Activated CD4-positive, alpha-beta T cell treated with anti-CD3 and anti-CD28 coated beads for 36 hours (primary cell): ENCODE measurements at places on chromosomes 7 and 10.

DNA sequence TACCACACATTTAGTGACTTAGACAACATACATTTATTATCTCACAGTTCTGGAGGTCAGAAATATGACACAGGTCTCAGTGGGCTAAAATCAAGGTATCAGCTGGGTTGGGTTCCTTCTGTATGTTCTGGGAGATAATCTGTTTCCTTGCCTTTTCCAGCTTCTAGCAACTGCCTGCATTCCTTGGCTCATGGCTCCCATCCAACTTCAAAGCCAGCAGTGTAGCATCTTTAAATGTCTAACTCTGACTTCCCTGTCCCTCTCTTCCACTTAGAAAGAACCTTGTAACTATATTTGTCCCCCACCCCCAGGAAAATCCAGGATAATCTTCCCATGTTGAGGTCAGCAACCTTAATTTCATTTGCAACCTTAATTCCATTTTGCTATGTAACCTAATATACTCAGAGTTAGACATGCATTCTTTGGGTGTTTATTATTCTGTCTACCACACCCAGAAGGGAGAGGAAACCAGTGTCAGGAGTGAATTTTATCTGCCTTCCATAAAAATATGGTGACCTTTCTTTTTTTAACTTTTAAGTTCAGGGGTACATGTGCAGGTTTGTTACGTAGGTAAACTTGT is 57.3 kb upstream of the SMIM30 start:
- no peak for DNase-seq

GRCh38 chr10:52313256-52313932 is 687 bp upstream of the DKK1 start:
- DNase-seq = no peak

- DNase-seq = peak; percentile 54
These were observed 118.0 kb upstream of the PRSS58 start for GRCh38 chr7:142375710-142376313.

- peak; percentile 20 for DNase-seq
These were observed at the start of gene C10orf95 for GRCh38 chr10:102451105-102451969. C10orf95 (minus strand) TSS chr10:102451543; CDS start chr10:102451093, 450 bp downstream.

GRCh38 chr10:32367793-32368453 is 21.0 kb upstream of the EPC1 start:
- peak; percentile 86 for DNase-seq

DNA sequence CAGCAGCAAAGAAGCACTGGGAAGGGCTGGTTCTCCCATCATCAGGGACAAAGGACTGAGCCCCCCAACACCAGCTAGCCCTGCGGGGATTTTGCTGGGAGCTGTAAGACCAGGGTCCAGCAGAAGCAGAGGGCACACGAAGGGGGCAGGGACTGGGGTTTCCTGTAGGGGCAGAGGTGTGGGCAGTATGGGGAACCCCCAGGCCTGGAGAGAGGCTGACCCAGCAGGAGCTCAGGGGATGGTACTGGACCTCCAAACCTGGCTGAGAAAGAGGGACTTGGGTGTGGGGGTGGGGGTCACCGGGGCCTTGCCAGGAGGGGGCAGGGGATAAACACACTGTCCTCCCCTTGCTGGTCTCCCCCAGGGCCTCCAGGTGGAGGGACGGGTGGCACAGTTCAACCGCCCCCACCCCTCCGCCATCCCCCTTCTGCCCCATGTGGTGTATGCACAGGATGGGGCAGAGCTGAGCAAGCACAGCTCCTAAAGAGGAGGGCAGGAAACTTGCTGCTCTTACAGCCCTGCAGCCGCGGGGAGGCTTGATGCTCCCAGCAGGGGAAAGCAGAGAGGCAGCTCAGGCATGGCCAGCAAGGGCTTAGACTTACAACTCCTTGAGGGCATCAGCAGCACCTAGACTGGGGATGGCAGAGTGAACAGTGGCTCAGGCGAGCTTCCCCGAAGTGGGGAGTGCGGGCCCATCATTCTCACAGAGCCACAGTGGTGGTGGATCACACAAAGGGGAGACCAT is 12.4 kb upstream of the RET start:
- no peak for DNase-seq
